ENCODE measurements at places on chromosomes 2 and 18.

DNA sequence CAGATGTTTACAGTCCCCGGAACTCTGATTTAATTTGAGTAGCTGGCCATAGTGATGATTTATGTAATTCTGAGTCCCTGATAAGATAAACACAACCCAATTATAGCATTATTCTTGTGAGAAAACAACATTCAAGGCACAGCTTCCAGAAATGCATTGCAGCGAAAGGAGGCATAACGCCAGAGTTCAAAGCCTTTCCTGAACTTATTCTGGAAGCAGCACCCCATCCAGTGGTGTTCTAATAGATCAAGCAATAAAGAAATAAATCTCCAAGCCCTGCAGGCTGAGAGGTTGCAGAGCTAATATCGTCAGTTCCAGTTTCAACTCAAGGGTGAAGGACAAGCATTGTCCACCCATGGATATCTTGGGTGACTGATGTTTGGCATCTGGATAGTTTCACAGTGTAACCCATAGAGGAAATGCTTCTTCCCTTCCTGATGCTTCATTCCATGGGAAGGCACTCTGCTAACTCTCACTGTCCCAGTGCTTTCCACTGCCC lies 18.8 kb downstream of the CDH2 start:
- no peak for DNase-seq

DNA sequence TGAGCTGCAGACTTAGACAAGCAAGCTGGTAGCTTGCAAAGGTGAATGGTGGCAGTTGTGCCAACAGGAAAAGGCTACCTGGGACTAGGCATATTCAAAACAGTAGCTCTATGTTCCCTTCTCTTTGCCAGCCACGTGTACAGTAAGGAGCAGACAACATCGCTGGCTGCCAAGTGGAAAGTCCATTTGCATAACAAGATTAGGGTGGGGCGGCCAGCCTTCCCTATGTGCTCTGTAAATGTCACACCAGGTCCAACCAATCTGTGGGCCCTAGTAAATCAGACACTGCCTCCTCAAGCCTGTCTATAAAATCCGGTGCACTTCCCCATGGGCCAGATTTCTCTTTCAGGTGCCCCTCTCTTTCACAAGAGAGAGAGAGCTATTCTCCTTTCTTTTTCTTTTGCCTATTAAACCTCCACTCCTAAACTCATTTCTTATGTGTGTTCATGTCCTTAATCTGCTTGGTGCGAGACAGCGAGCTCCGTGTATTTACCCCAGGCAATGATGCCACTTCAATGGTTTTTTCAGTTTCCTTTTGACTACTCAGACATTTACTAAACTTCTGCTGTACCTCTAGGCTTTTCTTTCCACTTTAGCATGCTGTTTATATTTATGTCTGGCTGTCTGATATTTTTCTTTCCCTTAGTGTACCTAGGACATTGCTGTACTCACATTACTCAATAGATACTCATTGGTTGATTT lies 297.4 kb upstream of the GCFC2 start:
- DNase-seq, result no peak

- DNase-seq, result no peak
Measured at GRCh38 chr2:3433339-3433699, 53.8 kb downstream of the TRAPPC12 start.

- no peak for DNase-seq
Measured at GRCh38 chr2:241179899-241180298, 8.6 kb upstream of the ANO7 start.

DNA sequence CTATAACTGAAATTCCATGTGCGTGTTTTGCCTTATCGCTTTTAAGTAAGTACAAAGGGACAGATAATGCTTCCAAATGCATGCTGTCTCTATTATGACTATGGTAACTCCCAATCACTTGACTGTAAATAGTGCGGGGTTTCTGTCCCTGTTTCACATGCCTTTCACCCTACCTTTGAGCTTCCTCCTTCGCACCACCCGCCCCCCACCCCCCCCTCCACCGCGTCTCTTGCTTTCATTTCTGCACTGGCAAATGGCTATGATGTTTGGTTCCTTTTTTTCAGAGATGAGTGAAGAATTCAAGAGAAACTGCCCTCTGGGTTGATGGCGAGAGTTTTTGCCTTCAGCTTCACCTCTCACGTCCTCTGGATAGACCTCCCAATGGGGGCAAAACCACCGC lies 25.0 kb upstream of the SPP2 start:
- no peak for DNase-seq

- DNase-seq, result no peak
Measured at GRCh38 chr18:10946058-10946457, 203.3 kb downstream of the PIEZO2 start.

- no peak for DNase-seq
Measured at GRCh38 chr2:74188018-74188601, 9.4 kb upstream of the MOB1A start.

GRCh38 chr2:27281855-27282559 lies at the start of gene TRIM54:
Gene TRIM54, plus strand, starts transcription at chr2:27282429. Its CDS starts 303 bp downstream, at chr2:27282732.
- no peak for DNase-seq

- DNase-seq, result no peak
Measured at GRCh38 chr18:48919547-48919946, 31.2 kb downstream of the SMAD7 start.

- no peak for DNase-seq
Measured at GRCh38 chr2:64982311-64982857, 6.8 kb upstream of the SLC1A4 start.

- DNase-seq, result no peak
Measured at GRCh38 chr18:57447154-57447621, 12.0 kb downstream of the ONECUT2 start.

GRCh38 chr2:35932276-35932963 lies 423.2 kb upstream of the CRIM1 start:
- no peak for DNase-seq

DNA sequence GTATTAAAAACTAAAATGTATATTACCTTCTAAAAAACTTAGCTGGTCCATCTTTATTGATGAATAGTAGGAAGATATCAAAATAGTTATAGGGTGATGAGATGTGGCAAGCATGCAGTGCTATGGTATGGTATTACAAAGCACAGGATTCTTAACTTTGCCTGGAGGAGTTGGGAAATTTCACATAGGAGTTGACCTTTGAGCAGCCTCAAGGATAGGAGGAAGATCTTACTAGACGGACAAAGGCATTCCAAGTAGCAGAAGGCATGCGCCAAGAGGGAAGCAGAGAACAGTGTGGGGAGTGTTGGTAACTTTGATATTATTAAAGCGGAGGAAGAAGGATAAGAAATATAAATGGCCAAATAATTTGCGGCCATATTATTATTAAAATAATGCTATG lies 60.0 kb downstream of the TTC21B start:
- no peak for DNase-seq

- no peak for DNase-seq
Measured at GRCh38 chr18:39835303-39836030, 2119.6 kb upstream of the PIK3C3 start.

- DNase-seq, result no peak
Measured at GRCh38 chr2:72011791-72012190, 135.9 kb downstream of the CYP26B1 start.

DNA sequence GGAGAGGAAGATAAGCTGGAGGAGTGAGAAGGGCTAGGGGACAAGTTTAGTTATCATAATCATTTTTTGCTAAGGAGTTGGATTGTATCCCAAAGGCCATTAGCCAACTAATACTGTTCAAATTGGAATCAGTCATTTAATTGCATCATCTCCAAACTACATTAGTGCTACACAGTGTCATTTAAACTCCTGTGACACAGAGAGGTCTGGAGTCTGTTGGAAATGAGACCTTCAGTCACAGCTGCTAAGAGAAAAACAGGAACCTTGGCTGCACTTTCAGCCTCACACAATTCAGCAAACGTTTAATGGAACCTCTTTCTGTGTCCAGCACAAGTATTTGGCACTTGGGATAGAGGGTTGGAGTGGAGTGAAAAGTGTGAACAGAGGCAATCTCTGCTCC lies 175.5 kb upstream of the MGAT5 start:
- DNase-seq, result no peak

GRCh38 chr18:65706646-65707045 lies 44.2 kb upstream of the CDH7 start:
- no peak for DNase-seq

DNA sequence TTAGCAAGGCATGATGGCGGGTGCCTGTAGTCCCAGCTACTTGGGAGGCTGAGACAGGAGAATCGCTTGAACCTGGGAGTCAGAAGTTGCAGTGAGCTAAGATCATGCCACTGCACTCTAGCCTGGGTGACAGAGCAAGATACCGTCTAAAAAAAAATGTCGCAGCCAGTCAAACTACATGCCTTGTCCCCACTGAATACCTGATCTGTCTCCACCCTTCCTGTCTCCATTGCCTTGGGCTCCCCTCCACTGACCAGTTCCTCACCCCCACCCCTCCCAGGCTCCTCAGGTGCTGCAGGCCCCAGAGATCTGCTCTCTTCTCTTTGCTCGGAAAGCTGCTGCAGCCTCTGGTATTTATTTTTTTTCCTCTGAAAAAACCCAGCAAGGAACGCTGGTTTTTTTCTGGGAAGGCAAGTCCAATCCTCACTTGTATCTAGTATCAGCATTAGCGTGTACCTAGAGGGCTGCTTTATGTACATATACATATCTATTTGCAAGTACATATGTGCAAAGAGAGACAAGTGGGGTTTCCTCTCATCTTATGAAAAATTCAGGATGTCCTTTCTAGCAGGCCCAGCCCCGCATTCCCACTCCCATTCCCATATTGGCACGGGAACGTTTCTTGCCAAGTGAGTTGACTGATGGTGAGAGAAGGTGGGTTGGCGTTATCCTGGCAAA lies 4.4 kb downstream of the PSD4 start:
- no peak for DNase-seq

DNA sequence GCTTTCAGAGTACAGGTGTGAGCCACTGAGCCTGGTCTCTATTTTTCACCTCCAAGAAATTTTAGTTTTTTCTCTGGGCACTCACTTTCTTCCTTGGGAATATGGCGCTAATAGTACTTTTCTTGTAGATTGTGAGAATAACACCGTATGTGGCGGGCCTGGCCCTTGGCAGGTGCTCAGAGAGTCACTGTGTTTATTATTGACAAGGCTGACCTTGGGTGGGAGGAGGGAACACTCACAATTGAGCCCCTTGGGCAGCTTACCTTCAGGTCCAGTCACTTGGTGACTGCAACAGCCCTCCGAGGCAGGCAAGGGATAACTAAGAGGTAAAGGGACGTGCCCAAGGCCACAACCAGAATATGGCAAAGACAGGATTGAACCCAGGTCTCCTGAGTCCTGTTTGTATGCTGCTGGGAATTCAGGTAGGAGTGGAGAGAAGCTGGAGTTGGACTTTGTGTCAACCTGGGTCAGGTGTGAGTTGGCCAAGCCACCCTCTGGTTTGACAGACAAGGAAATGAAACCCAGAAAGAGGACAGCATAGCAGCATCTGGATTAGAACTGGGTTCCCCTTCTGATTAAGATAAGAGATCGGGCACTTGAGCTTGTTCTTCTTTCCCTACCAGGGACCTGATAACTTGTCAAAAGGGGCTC lies 2.8 kb upstream of the STK25 start:
- no peak for DNase-seq

DNA sequence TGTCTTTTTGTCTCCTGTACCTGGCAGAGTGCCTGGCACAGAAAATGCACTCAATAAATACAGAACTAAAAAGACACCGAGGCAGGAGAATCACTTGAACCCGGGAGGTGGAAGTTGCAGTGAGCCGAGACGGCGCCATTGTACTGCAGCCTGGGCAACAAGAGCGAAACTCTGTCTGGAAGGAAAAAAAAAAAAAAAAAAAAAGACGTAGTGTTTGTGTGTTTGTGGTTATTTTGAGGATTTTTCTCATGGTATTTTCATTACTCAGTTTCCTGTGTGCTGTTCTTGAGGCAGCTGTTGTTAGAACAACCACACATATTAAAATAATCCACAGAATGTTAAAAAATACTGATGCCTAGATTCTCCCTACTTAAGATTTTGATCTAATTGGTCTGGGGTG lies 519.2 kb upstream of the SPHKAP start:
- DNase-seq, result no peak

- DNase-seq, result no peak
Measured at GRCh38 chr18:3679241-3679640, 229.3 kb downstream of the TGIF1 start.

DNA sequence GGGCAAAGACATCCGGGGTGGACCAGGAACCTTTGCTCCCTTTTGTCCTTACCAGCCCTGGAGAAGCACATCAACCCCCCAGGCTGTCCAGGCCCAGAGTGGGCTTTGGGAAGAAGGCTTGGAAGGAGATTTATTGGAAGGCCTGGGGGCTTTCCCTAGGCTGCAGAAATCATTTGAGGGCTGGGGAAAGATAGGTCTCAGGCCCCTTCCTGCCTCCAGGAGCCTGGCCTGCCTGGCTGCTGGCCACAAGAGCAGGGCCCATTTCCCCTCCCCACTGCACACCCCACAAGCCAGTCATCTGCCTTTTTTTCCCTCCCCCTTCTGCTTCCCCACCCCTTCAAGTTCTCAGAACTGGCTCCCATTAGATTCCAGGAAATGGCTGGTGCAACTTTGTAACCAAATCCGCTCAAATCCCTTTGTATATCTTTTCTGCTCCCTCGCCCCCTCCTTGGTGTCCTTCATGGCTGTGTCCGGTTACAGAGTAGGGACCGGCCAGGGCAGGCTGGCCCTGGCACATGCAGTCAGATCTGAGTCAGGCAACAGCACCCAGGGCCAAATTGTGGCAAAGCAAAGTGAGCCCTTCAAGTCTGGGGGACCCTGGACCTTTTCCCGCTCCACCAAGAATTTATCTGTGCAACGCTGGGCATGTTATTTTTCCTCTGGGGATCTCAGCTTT lies 20.8 kb upstream of the TNP1 start:
- DNase-seq, result no peak

DNA sequence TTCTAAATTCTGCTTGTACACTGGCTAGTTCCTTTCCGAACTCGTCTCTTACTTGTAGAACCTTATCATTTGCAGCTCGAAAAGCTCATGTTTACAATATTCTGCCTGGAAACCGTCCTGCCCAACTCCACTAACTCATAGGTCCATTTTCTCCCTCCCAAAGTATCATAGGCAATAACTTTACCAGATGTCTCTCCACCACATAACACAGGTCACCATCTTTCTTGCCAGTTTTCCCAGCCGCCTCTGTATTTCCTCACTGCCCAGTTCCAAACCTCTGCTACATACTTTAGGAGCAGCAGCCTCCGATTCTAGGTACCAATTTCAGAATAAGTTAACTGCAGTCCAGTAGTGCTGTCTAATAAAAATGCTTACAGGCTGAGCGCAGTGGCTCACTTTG lies 259.5 kb downstream of the GLI2 start:
- DNase-seq, result no peak

DNA sequence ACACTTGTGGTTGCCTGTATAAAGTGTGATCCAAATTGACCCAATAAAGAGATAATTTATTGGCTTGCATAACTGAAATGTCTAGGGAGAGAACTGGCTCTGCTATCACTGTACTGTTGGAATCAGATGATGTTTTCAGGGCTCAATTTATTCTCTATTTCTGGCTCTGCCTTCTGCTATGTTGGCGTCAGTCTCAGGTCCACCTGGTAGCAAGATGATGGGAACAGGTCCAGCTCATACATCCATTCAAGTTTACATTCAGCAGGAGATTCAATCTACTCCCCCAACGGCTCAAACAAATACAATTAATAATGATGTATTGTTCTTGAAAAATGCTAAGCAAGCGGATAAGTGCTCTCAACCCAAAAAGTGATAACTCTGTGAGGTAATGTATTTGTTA lies 297.7 kb upstream of the SYT4 start:
- DNase-seq, result no peak

GRCh38 chr2:46985512-46985911 lies 69.9 kb upstream of the MCFD2 start:
- no peak for DNase-seq

GRCh38 chr2:30325600-30326328 lies 94.4 kb downstream of the LBH start:
- no peak for DNase-seq

Data from amniotic stem cell (primary cell).